Foreskin melanocyte (primary cell): ENCODE measurements at places on chromosomes 11 and 22.

DNA sequence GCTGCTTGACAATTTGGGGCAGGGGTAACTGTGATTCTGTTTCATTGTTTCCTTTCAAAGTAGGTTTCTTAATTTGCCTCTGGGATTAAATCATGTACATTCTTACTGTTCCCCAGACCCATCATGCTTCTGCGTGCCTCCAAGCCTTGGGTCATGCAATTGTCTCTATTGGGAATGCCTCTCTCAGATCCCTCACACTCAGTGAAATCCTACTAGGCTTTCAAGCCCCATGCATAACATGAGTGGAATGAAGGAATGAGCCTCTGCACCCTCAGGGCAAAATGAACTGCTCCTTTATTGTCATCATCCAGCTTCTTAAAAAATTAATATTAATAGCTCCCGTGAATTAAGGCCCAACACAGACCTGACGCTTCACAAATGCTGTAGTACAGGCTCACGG is 381.7 kb downstream of the TENM4 start:
- DNase-seq = peak; percentile 42

DNA sequence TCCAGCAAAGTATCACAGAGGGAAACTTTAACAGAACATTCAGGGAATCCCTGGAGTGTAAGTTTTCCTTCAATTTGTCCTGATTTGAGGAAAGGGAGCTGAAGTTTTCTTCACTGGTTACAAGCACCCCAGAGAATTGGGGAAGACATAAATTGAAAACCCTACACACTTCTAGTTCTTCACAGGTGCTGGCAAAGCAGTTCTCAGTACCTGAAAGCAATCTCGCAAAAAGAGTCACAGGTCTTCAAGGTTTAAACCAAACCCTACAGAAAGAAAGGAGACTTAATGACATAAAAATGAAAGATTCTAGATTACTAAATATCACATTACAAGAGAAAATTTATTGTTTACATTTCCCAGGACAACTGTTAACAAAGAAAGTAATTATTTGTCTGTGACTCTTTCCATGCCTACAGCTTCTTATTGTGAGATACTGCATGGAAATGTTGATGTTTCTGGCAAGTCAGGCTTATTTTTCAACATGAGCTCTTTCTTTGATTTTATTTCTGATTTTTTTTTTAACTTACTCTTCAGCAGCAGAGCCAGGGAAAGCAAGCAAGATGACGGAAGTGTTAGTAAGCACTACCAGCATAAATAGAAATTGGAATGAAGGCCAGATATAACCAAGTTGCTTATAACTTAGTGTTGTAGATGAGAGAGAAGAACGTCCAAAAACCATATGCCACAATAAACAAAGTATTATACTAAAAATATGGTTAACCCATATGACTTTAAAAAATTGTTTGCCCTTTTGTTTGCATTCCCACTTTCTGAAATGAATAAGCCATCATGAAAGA is 44.1 kb downstream of the FANCF start:
- DNase-seq = peak; percentile 26

DNA sequence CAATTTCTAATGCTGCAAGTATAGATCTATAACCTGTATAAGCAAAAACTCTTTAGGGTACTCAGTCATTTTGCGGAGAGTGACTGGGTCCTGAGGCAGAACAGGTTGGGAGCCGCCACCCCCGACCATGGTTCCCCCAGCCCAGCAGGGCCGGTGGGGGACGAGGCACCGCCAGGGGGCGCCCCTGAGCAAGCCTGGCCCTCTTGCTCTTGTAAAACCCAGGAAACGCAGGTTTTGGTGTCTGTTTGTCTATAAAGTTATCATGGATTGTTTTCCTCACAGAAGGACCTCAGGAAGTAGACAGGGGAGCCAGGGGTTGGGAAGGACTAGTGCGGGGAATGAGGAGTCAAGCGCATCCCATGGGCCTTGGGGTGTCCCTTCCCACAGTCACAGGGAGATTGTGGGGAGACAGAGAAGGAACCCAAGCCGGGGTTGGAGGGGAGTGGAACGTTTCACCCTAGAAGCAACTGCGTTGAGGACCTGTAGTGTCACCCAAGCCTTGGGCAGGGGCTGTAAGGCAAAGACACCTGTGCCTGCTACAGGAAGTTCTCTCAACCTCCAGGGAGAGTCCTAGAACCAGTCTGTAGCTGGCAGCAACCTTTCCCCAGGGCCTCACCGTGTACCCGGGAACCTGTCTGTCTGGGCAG is 26.4 kb downstream of the KCTD17 start:
- DNase-seq = peak; percentile 17

GRCh38 chr11:43920598-43921419 is 21.6 kb upstream of the C11orf96 start:
- DNase-seq = peak; percentile 78

DNA sequence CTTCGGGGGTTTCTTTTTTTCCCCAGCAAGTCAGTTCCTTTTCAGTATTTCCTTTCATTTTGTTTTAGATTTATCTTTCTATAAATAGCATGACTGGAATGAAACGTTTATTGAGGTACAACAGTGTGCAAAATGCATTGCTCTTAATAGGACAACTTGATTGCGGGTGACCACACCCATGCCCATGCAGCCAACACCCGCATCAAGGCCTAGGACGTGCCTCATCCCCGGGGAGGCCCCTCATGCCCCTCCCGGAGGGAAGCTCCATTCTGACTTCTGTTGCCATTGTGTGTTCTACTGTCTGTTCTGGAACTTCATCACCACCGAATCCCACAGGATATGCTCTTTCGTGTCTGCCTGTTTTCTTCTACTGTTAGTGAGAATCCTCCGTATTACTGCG is 82.2 kb downstream of the RPS6KA4 start:
- DNase-seq = no peak

DNA sequence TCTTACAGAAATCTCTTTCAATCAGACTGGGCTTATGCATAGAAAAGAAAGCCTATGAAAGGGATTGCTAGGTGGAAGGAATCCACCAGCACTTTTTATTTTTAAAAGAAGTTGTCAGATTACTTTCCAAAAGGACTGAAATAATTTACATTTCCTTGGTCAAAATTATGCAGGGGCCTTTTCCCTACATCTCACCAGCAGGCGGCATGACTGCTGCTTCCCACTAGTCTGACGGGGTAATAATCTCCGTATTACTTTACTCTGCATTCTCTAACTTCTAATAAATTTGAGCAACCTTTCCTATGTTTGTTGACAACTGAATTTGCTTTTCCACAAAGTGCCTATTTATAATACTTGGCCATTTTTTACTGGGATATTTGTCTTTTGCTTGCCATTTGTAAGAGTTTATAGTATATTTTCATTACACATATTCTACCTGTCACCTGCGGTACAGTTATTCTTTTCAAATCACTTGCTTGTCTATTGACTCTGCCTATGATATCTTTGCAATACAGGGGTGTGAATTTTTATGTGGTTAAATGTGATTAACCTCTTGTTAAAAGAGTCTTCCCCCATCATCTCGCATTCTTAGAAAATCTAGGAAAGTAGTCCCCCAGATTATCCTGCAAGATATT is 51.9 kb upstream of the USP47 start:
- no peak for DNase-seq

DNA sequence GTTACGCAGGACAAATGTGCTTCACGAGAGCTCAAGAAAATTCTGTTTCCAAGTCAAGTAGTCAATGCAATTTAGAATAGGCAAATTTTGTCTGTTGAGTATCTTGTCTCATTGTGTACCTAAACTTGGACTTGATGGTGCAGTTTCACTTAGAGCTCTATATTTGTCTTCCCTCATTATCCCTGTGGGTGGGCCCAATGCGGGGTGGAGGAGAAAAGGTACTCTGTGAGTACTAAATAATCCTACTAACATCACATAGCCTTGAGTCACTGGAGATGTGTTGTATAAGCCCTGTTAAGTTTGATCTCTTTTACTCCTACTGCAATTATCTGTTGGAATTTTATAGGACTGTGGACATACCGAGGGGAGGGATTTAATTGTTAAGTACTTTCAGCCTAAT is 331.2 kb downstream of the METTL15 start:
- no peak for DNase-seq

- DNase-seq = no peak
Measured at GRCh38 chr11:65850217-65851082, 7.5 kb downstream of the CFL1 start.

DNA sequence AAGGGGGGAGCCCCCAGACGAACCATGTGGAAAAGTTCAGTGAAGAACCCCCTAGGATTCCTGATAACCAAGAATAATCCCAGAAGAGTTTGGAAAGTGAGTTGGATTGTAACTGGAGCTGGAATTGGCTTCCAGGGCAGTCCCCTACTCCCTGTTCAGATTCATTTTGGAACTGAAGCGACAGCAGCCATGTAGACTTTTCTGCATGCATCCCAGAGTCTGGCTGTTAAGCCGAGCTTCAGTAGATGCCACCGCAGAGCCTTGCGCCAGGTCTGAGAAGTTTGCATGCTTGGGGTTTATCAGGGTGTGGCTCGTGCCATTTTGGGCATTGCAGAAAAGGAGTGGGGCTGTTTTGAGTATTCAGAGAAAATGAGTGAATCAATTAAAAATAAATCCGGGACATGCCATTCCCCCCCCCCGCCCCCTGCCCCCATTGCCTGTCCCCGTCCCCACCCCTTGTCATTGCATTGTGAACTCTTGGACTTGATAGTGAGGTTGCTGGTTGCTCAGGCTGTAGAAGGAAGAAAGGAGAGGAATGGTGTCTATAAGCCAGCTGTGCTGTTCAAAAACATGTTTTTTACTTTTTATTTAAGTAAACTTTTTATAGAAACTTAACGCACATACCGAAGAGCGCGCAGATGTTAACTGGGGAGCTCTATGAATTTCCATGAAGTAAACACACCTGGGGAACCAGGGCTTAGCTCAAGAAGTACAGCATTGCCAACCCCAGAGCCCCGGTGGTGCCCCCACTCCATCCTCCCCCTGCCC is 71.2 kb downstream of the LDLRAD3 start:
- no peak for DNase-seq

GRCh38 chr11:134250246-134250645 is 2.9 kb downstream of the THYN1 start:
- DNase-seq = no peak

DNA sequence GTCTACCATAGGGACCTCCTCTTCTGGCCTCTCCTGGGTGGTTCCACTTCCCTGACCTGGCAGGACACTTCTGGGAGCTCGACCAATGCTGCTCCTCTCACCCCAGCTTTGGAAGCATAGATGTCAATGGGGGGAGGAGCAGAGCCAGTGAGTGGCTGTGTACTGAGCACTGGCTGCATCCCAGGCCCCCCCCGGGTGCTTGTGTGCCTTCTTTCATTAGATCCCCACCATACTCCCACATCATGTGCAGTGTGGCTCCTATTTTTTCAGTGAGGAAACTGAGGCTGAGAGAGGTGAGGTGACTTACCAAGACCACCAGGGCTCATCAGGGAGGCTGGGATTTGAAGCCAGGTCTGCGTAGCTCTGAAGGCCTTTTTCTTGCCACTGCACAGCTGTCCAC is 44.3 kb downstream of the LRRC32 start:
- no peak for DNase-seq

DNA sequence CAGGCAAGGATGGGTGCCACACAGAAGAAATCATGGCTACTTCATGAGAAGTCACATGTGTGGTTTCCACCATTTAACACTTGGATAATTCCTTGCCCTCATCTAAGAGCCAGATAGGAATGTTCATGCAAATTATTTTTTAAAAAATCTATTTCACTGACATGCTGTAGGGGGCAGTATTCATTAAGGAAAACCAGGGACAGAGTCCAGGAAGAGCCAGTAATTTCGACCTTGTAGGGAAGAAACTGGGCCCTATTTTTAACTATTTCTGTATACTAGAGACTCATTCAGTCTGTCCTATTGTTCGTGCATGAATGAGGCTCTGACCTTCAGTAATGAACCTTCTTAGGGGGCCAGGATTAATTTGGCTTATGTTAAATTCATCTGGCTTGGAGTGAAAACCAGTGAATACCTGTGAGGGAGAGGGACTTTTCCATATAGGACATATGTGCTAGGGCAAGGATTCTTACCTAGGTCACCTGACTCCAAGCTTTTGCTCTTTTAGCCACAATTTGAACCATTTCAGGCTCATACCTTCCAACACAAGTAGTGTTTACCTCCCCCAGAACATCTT is 192.7 kb downstream of the NAV2 start:
- peak; percentile 23 for DNase-seq

- DNase-seq = no peak
Measured at GRCh38 chr11:89458716-89459115, 32.5 kb downstream of the NOX4 start.

GRCh38 chr11:128783513-128783912 is 83.6 kb downstream of the KCNJ1 start:
- no peak for DNase-seq

- DNase-seq = no peak
Measured at GRCh38 chr11:93870616-93871015, 20.2 kb upstream of the VSTM5 start.

DNA sequence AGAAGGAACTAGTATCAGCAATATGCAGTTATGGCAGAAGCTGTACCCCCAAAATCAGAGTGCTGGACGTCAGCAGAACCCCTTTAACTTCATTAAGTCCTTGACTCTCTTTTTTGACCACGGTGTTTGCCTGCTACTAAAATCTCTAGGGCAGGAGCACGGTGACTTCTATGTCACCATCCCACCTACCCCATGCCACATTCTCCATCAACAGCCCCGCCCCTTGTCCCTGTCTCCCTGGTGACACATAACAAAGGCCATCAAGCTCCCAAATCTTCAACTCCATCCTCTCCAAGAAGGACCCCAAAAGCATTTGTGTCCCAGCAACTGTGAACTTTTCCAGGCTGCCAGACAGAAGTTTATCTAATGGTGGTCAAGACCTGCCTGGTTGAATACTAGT is 894 bp downstream of the ADA2 start:
- no peak for DNase-seq

GRCh38 chr11:43988040-43988817 is 45.8 kb downstream of the C11orf96 start:
- DNase-seq = no peak

- no peak for DNase-seq
Measured at GRCh38 chr22:47801541-47802245, 1039.2 kb downstream of the TBC1D22A start.

DNA sequence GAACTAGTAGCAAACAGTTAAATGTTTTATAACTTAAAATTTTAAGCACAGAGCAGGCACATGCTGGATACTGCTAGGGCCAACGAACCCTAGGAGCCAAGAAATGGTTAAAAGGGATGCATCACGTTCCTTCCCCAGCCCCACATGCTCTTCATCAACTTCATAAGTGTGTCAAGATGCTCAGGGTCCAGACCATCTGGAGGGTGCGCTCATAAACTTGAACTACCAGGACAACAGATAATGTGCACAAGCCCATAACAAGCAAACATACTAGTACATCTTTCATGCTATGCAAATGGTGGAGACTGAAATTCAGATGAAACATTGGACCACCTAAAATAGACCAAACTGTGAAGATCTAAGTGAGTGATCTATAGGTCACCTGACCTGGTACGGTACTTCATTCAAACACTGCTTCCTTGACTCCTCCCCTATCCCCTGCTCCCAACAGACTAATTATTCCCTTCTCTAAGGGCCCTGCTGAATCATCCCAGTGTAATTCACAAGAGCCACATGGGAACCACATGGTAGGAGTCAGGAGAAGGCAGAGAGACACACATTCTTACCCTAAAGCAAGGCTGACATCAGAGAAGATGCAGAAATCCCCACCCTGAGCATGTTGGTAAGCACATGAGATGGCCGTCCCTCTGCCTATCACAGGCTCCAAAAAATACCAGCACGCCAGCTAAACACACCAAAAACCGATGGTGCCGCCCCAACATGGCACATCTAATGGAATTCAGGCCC is 83.9 kb downstream of the ETS1 start:
- DNase-seq = peak; percentile 99

GRCh38 chr11:107468596-107468995 is 11.0 kb upstream of the CWF19L2 start:
- peak; percentile 5 for DNase-seq
